ENCODE measurements at places on chromosomes 1 and 21. TPM values are rescaled to one million over a fixed set of nuclear protein-coding genes. Genes with fewer than 3 reads are reported as not detected.

The IFI16 gene
- 82.8 TPM for total RNA-seq

The TAS1R1 gene
- not detected for total RNA-seq

DNA sequence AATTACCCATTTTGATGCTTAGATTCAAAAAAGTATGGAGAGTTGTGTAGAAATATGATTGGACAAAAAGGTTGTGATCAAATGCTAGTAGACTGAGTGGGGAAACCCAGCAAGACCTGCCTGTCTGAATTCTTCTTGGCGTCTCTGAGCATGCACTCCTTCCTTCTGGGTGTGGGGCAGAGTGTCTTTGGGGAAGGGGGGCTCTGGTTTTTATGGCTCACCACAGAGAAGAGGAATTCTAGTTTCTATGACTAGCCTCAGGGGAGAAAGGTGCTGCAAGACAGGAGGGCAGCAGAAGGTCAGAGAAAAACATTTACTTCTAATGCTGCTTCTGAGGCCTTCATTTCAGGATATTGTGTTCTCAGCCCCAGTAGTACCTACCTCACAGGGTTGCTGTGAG lies 33.9 kb upstream of the PIGC start:
- DNase-seq: no peak

- no peak for DNase-seq
Observed at GRCh38 chr1:199522338-199522737, 505.2 kb upstream of the NR5A2 start.

All from T-helper 17 cell (primary cell).